Endothelial cell (in vitro differentiated cells): ENCODE measurements at places on chromosomes 7 and 10.

GRCh38 chr7:138727336-138728099, 26.4 kb upstream of the SVOPL start:
- DNase-seq: no peak

GRCh38 chr10:14408139-14408538, 77.4 kb upstream of the FRMD4A start:
- no peak for DNase-seq

GRCh38 chr10:7493996-7494395, 83.2 kb upstream of the SFMBT2 start:
- DNase-seq: no peak

DNA sequence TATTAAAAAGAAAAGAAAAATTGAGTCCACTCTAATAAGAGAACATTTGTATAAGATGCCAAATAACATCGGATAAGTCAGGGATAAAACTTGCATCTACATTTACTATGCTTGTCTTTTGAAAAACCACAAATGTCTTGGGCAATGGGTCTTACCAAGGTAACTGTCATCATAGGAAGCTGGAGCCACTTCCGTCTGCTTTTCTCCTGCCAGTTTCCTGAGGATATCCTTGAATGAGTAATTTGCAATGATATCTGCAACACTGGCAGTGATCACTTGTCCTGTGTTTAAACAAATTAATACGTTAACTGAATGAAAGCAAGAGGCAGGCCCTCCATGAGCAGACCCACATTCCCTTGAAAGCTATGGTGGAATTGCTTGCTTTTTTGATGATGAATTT, 47.3 kb downstream of the ITGA8 start:
- no peak for DNase-seq
